ENCODE measurements at places on chromosomes 11 and 22.

DNA sequence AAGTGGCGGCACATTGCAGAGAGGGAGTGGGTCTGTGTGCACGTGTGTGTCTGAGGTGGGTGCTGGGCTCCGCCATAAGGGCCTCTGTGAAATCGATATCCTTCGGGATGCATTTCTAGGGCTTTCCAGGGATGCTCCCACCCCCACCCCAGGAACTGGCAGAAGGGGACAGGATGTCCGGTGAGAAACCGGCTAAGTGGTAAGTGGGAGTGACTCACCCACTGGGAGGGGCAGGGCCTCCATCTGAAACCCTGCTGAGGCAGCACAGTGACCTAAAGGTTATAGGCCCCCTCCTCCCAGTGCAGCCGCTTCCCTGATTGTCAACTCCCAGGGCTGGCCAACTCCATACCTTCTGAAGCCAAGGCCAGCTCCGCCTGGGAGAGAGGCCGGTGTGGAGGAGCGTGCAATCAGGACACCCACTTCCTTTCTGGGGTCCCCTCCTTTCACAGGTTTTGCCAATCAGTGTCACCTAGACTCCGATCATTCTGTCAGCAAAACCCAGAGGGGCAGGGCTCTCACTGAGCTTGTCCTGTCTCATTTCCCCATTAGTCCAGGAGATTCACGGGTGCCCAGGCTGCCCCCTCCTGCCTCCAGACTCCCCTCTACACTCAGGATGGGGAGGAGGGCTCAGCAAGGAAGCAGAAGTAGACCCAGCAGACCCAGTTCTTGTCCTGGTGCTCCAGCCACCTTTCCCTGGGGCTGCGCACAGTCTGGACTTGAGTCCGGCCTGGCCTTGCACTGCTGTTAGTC, 44.5 kb downstream of the NECTIN1 start:
- DNase-seq = no peak

DNA sequence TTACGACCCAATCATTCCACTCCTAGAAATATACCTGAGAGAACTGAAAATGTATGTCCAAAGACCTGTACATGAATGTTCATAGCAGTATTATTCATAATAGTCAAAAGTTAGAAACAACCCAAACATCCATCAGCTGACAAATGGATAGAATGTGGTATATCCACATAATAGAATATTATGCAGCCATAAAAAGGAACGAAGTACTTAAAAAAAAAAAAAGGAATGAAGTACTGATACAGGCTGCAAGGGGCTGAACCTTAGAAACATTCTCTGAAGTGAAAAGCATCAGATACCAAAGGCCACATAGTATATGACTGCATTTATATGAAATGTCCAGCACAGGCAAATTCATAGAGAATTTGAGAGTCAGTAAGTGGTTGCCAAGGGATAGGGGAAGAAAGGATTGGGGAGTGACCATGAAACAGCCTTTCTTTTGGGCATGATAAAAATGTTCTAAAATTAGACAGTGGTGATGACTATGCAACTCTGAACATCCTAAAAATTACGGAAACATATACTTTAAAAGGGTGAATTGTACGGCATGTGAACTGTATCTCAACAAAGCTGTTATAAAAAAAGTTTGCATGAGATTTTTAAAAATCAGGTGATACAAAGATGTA, 1.8 kb downstream of the TPST2 start:
- DNase-seq = no peak

- DNase-seq = no peak
Measured at GRCh38 chr11:97351939-97352338, 962.1 kb downstream of the JRKL start.

DNA sequence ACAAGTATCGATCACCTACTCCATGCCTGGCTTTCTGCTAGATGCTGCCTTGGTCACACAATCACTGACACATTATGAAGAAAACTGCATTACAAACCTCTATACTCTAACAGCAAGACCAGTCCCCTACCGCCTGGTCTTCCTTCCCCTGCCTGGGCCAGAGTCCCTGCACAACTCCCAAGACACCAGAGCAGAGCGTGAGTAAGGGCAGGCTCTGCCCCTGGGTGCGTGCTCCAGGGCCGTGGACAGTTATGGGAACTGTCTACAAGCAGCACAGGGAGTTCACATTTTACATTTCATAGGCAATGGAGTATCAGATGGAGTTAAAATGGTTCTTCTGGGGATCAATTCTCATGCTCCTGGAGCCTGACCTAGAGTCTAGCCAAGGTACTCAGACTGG, 6.5 kb downstream of the FZD4 start:
- DNase-seq = no peak

DNA sequence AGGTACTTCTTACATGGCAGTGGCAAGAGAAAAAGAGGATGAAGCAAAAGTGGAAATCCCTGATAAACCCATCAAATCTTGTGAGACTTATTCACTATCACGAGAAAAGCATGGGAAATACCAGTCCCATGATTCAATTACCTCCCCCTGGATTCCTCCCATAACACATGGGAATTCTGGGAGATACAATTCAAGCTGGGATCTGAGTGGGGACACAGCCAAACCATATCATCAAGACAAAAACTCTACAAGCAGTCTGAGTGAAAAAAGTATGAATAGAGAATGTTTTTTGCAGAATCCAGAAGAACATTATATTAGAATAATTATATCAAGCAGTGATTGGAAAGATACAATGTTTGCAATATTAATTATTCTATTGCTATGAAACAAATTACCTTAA, 893.7 kb downstream of the FAM181B start:
- peak; percentile 9 for DNase-seq

GRCh38 chr22:36930041-36930935, 16.9 kb downstream of the CSF2RB start:
- no peak for DNase-seq

GRCh38 chr11:46874586-46874985, 28.5 kb upstream of the CKAP5 start:
- no peak for DNase-seq

DNA sequence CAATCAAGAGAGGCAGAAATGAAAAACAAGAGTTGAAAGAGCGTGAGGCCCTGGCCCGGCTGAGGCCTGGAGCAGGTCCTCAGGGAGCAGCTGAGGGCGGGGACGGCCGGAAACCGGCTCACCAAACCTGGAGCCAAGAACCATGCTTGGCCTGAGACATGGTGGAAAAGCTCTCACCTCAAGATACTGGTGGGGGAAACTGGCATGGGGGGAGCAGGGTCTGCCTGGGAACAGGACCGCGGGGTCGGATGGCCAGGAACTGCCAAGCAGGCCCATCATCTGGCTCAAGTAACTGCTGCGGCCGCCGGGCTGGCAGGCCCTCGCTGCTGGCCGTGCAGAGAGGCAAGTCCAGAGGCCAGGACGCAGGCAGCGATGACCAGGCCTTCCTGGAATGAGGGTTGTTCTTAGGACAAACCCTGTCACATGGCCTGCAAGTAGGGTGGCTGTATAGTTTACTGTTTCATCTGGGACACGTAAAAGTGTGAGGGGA, 18.9 kb upstream of the WNT11 start:
- DNase-seq = no peak

- no peak for DNase-seq
Measured at GRCh38 chr11:77644887-77645286, 7.3 kb upstream of the CLNS1A start.

- DNase-seq = no peak
Measured at GRCh38 chr11:9718147-9718546, 54.3 kb downstream of the SWAP70 start.

GRCh38 chr22:27323661-27324060, 477.9 kb downstream of the MN1 start:
- DNase-seq = no peak

- no peak for DNase-seq
Measured at GRCh38 chr11:59112494-59112893, 5.5 kb downstream of the FAM111B start.

DNA sequence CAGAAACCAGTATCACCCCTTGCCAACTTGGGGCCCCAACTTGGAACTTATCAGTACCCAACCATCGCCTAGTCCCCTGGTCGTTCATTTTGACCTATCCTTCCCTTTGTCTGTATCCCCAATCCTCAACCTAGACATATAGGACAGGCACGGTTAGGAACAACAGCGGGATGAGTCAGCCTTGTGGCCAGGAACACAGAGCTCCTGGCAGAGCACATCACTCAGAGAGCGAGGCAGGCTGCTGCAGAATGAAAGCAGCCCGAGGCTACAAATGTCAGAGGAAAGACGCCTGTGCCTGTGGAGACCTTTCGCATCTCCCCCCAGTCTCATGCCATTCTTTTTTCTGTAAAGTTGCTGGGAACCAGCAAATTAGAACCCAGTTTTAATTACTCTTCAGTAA, 14.6 kb downstream of the DKK3 start:
- no peak for DNase-seq

DNA sequence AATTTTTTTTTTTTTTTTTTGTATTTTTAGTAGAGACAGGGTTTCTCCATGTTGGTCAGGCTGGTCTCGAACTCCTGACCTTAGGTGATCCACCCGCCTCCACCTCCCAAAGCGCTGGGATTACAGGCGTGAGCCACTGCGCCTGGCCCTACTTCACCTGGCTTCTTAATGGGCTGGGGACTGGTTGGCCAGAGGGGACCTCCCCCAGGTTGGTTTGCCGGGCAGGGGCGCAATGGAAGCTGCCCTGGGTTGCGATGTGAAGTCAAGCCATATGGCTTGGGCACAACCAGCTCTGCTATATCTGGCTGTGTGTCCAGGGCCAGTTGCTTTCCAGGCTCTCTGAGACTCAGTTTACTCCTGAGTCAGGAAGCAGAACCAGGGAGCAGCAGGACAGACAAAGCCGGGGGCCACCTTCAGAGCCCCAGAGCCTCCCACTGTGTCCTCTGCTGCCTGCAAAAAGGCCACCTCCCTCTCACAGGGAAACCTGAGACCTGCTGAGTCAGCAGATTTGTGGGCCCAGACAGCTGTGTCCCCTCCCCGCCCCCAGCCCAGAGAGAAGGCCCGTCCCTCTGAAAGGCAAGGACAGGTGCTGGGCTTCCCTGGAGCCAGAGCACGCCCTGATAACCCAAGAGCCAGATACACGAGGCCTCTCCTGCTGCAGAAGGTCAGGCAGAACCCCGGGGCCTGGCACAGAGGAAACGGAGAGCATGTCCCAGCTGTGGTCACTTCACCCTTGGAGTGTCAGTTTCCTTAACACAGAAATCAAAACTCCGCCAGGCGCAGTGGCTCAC, 29.2 kb upstream of the DAGLA start:
- DNase-seq = no peak

GRCh38 chr11:72848846-72849466, 34.7 kb downstream of the ATG16L2 start:
- DNase-seq = no peak

- no peak for DNase-seq
Measured at GRCh38 chr11:66789097-66789890, 53.9 kb upstream of the RCE1 start.

DNA sequence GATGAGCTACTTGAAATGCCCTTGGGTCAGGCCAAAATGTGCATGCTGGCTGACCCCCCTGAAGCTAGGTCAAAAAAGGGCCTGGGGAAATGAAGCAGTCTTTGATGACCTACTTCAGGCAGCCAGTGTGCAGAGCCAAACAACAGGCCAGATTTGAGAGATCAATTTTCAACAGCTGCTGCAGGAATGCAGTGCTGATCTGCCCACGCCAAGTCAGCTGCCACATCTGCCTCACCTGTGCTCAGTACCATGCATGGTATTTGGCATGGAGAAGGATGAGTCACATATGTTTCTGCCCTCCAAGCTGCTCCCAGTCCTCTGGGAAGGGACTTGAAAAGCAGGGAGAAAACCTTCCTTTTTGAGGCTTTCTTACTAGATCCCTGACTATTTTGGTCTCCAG, 35.8 kb downstream of the MTNR1B start:
- no peak for DNase-seq

DNA sequence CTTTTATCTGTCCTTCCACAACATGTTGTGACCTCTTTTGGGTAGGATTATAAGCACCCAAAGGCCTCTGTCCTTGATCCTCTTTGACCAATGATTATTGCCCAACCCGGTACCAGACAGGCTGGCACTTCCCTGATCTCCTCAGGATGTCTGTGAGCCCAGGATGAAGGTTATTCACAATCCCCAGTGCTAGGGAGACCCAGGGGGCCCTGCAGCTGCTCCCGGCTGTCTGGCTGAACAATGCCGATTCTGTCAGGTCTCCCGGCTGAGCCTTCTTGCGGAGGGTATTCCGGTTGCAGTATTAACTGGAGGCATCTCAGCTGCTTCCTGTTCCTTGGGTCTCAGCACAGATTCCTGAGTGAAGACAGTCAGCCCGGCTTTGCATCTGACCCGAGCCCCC, 71.2 kb upstream of the CDON start:
- no peak for DNase-seq

GRCh38 chr11:60206616-60207015, 23.7 kb upstream of the MS4A6A start:
- DNase-seq = no peak

GRCh38 chr11:94007906-94008305, 13.2 kb upstream of the HEPHL1 start:
- no peak for DNase-seq

All from astrocyte of the cerebellum (primary cell).